T-helper 1 cell (primary cell): ENCODE measurements at places on chromosomes 7 and 10.

GRCh38 chr10:132708441-132708840, 77.5 kb downstream of the NKX6-2 start:
- peak; percentile 1 for DNase-seq

DNA sequence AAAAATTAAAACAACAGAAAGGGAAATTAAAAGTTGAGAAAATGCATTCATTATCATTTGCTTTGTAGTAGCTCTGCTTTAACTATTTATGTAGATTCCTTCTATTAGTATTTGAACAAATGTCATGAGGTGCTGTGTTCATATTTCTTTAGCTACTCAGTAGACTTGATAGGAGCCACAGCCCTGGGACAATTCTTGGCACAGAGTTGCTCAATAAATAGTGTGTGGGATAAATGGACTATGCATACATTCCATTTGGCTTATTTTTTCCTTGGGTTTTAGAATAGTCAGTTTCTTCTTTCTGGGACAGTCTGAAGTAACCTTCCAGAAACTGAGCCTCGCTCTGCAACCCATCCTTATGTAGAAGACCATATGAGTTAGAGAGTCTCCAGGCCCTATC, 13.4 kb downstream of the RPP30 start:
- no peak for DNase-seq

- no peak for DNase-seq
Measured at GRCh38 chr10:28595613-28596012, 62.7 kb downstream of the WAC start.

GRCh38 chr7:33087356-33087755, 21.8 kb downstream of the RP9 start:
- no peak for DNase-seq

- no peak for DNase-seq
Measured at GRCh38 chr7:48959676-48960075, 35.3 kb downstream of the CDC14C start.

GRCh38 chr7:44563171-44563679, 10.5 kb downstream of the DDX56 start:
- DNase-seq = no peak

DNA sequence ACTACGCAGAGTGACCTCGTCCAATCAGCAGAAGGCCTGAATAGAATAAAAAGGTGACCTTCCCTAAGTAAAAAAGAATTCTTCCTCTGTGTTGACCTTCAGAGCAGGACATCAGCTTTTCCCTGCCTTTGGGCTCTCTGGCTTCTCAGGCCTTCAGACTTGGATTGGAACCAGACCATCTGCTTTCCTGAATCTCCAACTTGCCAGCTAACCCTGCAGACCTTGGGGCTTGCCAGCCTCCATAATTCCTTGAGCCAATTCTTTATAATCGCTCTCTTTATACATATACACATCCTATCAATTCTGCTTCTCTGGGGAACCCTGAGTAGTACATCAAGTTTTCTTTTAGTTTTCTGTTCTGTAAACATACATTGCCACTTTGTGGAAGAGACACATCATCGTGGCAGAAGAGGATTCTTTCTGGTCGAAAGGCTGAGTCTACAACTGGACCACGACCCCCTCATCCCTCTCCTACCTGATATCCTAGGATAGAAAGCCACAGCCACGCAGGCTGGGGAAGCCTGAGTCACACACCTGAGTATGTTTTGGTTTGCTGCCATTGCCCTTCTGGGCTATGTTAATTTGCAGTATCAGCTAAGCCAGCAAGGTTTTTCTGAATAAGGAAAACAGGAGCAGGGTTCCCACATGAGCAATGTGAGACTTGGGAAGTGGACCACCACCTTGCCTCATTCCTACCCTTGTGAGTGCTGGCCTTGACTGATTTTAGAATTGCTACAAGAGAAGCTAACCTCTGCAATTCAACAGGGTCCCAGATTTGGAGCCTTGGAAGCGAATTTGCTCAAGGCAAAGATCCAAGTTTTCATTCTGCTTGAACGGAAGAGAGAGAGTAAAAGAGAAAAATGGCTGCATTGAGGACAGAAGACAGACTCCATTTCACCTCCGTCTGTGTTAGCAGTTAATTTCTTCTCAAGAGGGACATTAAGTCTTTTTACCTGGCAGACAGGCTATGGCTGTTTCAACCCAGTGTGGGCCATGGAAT, 445.2 kb upstream of the FZD8 start:
- DNase-seq = no peak
